ENCODE measurements at places on chromosomes 13 and 19.
A peak's percentile ranks its signal among the peaks of the same experiment; 100 is the strongest.

DNA sequence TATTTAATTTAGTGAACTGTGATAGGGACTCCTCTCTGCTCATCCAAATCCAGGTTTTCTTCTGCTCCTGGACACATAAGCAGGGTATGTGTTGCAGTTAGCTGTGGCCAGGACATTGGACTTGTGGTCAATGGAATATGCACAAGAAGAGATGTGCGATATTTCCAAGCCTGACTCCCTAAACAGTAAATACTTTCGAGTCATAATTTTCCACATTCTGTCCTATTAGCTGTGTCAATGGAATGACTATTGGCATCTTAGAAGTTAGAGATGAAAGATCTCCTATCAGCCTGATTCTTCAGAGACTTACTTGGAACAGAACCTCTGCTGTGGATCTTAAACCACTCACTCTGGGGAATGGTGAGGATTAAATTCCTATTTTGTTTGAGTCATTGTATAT lies 771.0 kb downstream of the EFNB2 start:
- no peak for DNase-seq

- DNase-seq = peak; percentile 87
Measured at GRCh38 chr13:79631051-79631659, 150.2 kb downstream of the NDFIP2 start.

DNA sequence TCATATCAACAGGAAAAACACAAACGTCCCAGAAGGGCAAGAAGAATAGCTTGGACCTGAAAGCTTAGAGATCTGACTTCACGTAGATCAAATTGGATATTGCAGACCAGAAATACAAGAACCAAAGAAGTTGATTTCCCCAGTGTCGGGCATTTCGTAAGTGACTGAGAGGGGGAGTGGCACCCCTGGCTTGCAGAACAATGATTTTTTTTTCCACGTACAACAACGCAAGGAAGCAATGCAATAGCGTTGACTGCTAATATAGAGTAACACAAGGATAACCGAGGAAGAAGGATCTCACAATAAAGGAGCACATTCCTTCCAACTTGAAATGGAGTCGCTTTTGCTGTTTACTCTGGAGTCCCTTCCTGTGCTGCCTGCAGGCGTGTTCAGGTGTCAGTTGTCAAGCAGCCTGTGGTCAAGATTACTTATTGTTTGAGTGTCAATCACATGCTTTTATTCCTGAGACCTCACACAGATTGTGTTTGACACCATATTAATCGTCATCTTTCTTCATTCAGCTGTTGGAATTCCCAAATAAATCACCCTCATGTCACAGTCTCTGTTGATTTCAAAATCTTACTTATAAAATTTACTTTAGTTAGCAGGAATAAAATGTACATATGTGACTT lies 139.4 kb downstream of the FREM2 start:
- DNase-seq = no peak

DNA sequence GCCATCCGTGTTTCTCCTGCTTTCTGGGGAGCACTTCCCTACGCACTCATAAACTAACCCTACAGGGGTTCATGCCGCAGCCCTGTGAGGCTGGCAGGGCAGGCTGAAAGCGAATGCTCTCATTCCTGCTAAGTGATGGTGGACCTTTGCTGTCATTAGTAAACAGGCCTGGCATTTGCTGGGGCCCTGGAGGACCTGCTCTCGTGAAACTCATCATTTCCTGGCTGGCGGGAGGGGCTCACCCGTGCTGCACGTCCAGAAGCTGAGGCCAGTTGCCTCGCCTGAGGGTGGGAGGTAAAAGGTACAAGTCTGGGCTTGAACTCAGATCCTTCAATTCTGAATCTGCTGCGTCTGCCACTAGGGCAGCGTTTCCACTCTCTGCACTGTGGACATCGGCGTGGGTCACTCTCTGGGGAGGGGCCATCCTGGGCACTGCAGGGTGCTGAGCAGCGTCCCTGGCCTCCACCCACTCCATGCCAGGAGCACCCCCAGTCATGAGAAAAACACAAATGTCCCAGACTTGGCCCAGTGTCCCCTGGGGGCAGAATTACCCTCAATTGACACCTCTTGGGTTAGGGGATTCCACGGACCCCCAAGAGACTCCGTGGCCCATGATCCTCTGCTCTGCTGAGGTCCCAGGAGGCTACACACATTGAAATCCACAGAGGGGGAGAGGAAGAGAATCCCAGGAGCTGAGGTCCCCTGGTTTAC lies 7.0 kb downstream of the MOB3A start:
- DNase-seq = peak; percentile 81

DNA sequence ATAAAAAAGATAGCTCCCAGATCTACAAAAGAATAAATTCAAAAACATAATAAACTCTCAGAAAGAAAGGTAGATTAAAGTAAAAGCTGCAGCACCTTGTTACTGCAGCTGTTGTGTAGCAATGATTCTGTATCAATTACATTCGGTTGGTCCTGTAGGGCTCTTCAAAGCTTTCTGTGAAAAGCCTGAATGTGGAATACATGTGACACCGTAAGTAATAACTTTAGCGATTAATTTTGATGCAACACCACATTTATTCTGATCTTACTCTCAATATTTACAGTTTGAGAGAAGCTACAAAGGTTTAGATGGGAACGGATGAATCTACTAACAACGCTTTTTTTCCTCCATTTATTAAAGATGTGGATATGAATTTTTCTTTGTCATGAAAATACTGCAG lies 279.2 kb downstream of the DACH1 start:
- DNase-seq = no peak

GRCh38 chr13:30696278-30697176 lies 38.8 kb upstream of the ALOX5AP start:
- DNase-seq = no peak

DNA sequence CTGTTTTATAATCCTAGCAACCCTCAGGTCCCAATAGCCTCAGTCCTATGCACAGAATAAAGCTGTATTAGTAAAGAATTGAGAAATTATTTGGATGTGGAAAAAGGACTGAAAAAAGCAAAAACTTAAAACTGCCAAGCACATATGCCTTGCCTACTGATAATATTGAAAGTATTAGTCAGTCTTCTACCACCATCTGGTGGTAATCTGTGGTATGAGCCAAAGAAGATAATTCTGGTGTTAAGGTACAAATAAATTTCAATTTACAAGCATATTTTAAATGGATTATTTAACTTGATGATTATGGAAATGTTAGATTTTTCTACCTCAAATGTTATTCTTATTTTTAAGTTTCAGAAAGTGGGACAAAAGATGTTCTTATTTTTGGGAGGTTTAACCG lies 460.3 kb upstream of the KLHL1 start:
- peak; percentile 39 for DNase-seq

GRCh38 chr13:89627996-89628395 lies 1719.5 kb upstream of the MIR17HG start:
- DNase-seq = no peak

DNA sequence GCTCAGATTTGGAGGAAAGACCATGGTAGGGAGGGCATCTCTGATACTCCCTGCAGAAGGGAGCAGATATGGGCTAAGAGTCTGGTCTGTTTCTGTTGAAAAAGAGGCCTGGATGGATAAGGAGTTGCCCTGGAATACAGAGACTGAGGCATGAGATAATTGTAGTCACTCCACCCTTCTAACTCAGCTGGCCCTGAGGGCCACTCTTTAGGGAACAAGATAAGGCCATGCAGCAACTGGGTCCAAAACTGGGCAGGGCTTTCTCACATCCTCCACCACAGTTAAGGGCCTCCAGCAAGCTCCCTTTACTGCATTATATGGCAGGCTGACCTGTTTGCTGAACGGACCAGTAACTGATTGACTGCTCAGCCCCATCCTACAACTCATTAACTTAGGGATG lies 1.3 kb downstream of the ZNF749 start:
- no peak for DNase-seq

DNA sequence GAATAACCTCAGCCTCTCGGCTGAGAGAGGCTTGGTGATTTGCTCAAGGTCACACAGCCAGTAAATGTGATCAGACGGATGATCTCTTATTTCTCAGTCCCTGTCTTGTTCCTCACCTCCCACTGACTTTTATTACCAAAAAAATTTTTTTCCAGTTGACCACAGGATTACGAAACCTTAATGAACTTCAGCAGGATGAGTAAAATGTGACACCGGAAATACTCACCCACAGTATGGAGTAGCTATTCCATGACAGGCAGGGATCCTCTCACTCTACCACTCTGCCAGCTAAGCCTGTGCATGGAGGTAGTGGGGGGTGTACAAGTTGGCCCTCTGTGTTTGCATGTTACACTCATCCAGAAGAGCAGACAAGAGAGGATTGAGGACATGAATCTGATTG lies 916.4 kb downstream of the UQCRFS1 start:
- DNase-seq = no peak

DNA sequence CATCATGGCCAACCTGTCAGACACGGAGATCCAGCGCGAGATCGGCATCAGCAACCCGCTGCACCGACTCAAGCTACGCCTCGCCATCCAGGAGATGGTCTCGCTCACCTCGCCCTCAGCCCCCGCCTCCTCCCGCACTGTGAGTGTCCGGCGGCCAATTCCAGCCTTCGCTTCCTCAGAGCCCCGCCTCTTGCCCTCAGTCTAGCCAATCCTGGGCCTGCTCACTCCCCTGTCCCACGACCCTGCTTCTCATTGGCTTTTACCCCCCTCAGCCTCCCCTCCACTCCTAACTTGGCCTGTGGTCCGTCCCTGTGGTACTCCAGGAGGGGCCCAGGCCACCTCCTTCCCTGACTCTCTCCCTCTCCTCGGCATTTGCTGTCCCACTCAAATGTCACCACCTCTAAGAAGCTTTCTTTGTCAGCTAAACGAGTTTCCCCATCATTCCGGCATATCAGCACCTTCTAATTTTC lies 12.3 kb downstream of the HRC start:
- peak; percentile 77 for DNase-seq

DNA sequence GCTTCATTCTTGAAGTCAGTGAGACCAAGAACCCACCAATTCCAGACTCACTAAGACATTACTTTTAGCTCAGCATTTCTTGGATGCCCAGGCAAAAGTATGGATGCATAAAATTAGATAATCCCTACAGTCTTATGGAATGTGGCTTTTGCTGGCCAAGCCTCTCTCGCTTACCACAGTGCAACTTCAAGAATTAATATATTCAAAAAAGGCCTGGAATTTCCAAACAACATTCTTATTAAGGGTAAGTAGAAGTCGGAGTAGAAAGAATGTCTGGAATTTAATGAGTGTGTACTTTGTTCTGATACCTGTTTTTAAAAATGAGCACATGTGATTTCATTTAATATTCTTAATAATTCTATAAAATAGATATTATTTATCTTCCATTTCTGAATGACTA lies 302.4 kb upstream of the TMTC4 start:
- no peak for DNase-seq

DNA sequence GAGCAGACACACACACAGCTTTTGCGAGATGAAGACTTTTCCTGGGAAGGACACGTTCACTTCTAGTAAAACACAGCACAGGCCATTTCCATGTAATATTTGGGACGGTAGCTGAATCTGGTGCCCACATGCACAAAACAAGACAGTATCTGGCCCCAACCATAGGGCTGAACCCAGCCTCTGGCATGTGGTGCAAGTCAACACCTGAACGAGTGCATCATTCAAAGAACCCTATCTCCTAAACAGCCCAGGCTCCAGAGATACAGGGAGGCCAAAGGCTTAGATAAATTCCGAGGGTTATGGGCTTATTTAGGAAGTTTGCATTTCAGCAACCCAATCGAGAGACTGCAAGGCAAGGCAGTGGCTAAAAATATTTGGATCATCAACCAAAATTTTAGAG lies 2.7 kb upstream of the TFDP1 start:
- no peak for DNase-seq

DNA sequence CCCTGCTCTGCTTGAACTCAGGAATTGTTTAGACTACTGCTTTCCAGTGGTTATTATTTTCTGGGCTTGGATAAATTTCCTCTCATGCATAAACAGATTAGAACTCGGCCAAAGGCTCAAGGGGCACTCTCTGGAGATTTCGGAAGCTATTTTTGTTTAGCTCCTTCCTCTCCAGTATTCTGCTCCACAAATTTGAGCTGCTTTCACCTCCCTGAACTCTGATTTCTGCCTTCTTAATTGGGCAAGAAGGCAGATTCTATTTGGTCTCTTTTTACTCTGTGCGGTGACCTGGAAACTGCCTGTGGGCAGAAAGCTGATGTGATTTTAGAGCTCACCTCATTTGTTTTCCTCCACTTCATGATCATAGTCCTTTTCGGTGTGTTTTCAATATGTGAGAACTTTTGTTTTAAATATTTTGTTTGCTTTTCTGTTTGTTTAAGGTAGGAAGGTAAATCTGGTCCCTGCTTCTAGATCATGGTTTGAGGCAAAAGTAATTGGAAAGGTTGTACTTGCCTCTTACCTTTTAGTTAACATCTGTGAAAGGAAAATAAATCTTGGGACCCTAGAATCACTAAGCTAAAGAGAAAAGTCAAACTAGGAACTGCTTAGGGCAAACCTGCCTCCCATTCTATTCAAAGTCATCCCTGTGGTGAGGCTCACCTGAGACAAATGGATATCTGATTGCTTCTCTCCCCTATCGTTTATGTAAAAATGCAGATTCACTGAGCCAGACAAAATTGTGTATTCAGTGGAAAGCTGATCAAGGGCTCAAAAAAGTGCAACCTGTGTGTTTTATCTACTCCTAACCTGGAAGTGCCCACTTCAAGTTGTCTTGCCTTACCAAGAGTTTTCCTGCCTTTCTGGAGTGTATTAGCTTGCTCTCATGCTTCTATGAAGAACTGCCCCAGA lies 714.7 kb upstream of the PCDH20 start:
- DNase-seq = no peak

DNA sequence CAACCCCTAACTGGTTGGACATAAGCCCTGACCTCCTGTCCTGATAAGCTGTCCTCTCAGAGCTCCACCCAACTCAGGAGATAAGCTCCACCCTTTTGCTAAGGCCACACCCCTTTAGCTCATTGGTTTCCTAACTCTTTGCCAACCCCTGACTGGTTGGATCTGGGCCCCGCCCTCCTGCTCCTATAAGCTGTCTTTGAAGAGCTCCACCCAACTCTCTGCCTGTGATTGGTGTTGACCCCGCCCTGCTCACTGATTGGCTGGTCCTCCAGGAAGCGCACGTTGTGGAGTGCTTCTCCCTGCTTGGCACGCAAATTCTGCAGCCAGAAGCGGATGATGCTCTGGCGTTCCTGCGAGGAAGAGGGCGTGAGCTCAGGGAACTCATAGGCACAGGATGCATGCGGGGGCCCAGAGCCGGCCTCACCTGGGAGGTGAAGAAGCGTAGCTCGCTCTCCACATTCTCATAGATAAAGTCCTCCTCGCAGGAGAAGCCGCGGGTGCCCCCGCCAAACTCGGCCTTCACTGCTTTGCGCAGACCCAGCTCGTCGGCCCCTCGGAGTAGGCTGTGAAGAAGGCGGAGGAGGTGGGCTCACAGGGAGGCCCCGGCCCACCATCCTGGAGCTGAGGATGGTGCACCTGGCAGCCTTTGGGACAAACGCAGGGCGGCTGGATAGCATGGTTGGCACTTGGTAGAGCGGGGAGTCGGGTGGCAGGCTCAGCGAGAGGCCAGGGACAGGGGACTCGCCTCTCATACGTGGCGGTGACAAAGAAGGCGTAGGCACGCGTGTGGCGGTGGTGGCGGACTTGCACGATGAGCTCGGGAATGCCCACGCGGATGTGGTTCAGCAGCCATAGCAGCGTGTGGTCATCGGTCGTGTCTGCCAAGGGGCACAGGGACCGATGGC lies 1.7 kb downstream of the ANO8 start:
- DNase-seq = no peak
